ENCODE measurements at places on chromosomes 1 and 21. TPM values are rescaled to one million over a fixed set of nuclear protein-coding genes. Genes with fewer than 3 reads are reported as not detected.

The CFHR5 gene
- total RNA-seq, result not detected

The PCSK9 gene
- total RNA-seq, result not detected

The NEGR1 gene
- 5.2 TPM for total RNA-seq

The LAD1 gene
- total RNA-seq, result 12.4 TPM

The IRF6 gene
- total RNA-seq, result 34.0 TPM

The NME7 gene
- 9.8 TPM for total RNA-seq

The UBE2G2 gene
- total RNA-seq, result 69.7 TPM

The ALX3 gene
- 0.22 TPM for total RNA-seq

The BOLA1 gene
- total RNA-seq, result 13.8 TPM

GRCh38 chr1:25562101-25562927, 18.9 kb downstream of the LDLRAP1 start:
- DNase-seq, result no peak

DNA sequence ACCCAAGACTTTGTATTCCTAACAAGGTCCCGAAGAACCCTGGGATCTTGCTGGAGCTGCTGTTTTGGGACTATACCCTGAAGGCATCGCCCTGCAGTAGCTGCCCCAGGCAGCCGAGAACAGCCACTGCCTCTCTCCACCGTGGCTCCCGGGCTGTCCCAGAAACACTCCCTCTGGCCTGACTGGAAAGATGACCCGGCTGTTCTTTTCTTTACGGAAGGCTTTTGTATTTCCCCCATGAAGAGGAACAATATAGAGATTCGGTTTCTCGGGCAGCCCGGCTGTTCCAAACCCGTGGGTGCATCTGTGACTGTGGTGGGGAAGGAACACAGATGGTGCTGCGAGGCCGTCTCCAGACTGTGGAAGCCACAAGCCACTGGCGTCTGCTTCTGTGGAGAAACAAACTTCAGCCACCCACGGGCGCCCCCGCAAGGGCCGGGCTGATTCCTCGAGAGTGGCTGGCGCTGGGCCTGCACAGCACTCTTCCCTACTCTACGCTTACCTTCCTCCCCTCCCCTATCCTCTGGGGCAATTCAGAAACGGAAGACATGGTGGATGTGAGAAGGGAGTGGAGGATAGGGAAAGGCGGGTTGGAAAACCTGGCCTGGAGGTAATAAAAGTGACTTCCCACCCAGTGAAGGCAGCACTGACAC, 33.7 kb upstream of the VASH2 start:
- DNase-seq, result no peak

DNA sequence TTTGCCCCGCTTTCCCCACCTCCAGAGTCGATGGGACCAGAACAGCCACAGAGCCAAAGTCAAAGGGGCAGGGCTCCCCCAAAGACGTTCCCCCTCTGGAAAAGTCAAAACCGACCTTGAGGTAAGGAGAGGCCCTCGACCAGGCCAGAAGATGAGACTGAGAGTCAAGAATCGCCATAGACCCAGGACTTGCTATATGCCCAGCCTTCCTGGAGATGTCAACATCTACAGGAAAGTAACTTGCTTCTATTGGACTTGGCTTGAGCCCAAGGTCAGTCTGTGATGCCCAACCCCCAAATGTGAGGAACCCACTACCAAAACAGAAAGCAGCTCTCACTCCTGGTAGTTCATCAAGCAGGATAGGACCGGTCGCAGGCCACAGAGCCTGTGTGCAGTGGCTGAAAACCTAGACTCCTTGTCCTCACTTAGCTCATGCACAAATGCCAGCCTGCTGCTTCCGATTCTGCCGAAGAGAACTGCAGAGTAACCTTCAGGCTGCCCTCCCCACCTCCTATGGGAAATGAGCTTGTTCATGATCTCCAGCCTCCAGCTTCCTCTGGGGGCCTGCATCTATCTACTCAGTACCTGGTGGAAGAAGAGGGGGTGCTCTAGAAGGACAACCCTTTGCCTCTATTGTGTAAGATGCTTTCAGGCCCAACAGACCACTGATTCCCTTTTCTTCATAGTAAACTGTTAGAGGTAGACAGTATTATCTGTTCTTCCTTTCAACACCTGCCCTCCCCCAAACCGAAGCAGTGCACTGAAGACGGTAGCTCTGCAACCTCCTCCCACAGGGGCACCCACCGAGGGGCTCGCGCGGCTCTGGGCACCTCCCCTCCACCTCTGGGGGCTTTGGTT, 1.4 kb downstream of the ACOT7 start:
- DNase-seq, result no peak

DNA sequence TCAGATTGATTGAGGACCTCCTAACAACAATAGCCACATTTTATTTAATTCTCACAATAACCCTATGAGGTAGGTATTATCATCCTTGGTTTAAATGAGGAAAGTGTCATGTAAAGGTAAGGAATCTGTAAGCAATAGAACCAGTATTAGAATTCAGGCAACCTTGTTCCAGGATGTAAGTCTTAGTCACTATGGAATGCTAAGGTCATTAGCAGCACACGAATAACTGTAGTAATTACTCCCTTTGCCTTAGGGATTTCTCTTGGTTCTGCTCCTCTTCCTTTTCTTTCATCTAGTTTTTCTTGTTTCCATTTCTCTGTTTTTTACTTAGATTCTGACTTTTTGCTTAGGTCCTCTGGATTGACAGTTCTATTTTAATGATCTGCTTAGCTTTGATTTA, 23.1 kb upstream of the ATP6V1G3 start:
- DNase-seq, result no peak

- DNase-seq, result no peak
Measured at GRCh38 chr1:161736335-161736969, 13.1 kb upstream of the DUSP12 start.

All from cardiac septum (tissue), 1 donor.